ENCODE measurements at places on chromosomes 16 and 17.

- DNase-seq = no peak
Measured at GRCh38 chr16:69311533-69312387, 610 bp downstream of the VPS4A start.

DNA sequence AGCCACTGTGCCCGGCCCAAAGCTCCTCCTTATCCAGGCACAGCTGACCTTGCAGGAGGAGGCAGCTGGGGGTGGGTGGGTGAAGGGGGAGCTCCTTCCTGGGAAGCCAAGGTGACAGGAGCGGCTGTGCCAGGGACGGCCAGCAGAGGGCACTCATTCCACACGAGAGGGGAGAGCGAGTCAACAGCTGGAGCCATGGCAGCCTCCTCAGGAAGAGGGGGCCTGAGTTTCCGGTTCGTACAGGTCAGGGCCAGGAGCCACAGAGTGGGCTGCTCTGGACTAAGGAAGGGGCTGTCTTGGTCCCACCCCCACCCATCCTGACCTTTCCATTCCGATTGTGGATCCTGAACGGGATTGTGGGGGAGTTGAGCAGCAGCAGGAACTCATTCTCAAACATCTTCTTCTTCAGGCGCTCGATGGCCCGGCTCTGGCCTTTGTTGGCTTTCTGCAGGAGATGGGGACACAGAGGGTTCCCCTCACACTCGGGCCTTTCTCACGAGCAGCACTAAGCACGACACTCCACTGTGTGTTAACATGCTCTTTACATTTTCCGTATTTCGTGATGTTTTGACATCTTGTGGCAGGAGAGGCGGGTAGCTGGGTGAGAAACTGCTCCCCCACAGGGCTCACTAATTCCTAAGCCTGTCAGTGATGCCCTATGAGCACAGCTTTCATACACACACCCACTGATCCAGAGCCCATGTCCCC lies 61.6 kb downstream of the TIMM22 start:
- no peak for DNase-seq

- no peak for DNase-seq
Measured at GRCh38 chr17:66665194-66665593, 169.7 kb upstream of the CACNG5 start.

GRCh38 chr16:2329532-2329931 lies 11.0 kb downstream of the ABCA3 start:
- no peak for DNase-seq

DNA sequence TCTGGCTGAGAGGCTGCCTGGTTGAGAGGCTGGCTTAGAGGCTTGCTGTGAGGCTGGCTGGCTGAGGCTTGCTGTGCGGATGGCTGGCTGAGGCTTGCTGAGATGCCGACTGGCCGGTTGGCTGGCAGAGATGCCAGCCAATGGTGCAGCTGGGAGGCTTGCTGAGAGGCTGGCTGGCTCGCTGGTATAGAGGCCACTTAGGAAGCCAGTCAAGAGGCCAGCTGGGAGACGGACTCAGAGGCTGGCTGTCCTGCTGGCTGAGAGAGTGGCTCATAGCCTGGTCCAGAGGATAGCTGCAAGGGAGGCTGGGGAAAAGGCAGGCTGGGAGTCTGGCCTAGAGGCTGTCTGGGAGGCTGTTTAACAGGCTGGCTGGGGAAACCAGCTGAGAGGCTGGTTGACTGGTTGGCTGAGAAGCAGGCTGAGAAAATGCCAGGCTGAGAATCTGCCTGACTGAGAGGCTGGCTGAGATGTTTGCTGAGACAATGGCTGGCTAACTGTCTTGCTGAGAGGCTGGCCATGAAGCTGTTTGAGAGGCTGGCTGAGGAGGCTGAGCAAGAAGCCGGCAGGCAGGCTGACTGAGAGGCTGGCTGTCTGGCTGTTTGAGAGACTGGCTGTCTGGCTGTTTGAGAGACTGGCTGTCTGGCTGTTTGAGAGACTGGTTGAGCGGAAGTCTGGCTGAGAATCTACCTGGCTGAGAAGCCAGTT lies 37.5 kb upstream of the ACSM2B start:
- no peak for DNase-seq

- DNase-seq = no peak
Measured at GRCh38 chr17:68378268-68379176, 78.8 kb downstream of the WIPI1 start.

GRCh38 chr16:67708368-67708771 lies 10.7 kb downstream of the GFOD2 start:
- no peak for DNase-seq

GRCh38 chr16:88769617-88770460 lies 15.2 kb downstream of the PIEZO1 start:
- DNase-seq = no peak

GRCh38 chr17:4482338-4483011 lies 16.2 kb upstream of the SPNS2 start:
- no peak for DNase-seq

GRCh38 chr17:78600181-78600721 lies 23.1 kb upstream of the DNAH17 start:
- DNase-seq = no peak

GRCh38 chr17:41167561-41167960 lies 460 bp downstream of the KRTAP4-3 start:
- no peak for DNase-seq

- DNase-seq = no peak
Measured at GRCh38 chr16:61770301-61770700, 265.9 kb downstream of the CDH8 start.

GRCh38 chr16:5028950-5029475 lies 4.7 kb downstream of the NAGPA start:
- no peak for DNase-seq

- no peak for DNase-seq
Measured at GRCh38 chr16:68074850-68075555, 10.2 kb upstream of the NFATC3 start.
